ENCODE measurements at places on chromosomes 3 and 15.

GRCh38 chr15:70701891-70702568, 61.3 kb downstream of the UACA start:
- no peak for DNase-seq

DNA sequence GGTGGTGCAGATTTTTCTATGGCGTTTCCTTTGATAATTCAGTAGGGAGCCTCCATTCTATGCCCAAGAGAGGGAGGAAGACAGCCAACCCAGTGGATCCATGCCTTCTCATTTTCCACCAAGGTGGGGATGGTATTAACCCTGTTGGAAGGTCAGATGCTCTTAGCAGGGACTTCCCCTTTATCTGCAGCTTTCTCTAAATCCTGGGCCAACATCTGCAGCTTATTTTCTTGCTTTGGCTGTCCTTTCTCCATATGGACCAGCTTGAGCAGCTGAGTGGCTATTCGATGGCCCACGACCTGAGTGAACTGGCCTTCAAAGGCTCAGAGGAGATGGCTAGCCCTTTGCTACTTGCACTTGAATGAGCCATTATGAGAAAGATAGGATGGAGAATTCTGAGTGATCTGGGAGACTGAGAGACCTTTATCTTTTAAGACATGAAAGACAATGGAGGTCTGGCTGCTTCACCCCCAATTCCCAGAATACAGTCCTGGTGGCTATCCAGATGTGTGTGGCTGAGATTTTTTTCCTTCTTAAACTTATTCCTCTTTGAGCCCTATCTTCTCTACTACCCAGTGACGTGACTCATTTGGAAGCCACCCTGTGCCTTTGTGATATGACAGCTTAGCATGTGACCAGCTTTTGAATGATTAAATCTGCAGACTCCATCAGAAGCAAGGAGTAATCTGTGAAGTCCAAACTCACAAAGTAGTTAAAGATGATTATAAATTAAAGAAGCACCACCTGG, 39.6 kb upstream of the TRAK1 start:
- DNase-seq: no peak

DNA sequence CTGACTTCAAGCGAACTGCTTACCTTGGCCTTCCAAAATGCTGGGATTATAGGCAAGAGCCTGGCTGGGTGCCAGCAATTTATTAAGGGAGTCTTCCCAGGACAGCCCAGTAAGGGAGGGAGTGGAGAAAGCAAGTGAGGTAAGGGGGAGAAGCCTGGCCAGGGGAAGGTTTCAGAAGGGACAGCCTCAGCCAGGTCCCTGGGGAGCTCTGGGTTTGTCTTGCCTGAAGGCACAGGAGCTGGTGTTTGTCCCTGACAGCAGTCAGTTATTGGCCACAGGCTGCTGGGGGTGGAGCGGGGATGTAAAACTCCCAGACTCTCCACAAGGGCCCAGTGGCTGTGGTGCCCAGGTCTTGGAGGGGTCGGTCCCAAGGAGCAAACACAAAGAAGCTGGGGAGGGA, 33.0 kb upstream of the CDCP1 start:
- DNase-seq: no peak

DNA sequence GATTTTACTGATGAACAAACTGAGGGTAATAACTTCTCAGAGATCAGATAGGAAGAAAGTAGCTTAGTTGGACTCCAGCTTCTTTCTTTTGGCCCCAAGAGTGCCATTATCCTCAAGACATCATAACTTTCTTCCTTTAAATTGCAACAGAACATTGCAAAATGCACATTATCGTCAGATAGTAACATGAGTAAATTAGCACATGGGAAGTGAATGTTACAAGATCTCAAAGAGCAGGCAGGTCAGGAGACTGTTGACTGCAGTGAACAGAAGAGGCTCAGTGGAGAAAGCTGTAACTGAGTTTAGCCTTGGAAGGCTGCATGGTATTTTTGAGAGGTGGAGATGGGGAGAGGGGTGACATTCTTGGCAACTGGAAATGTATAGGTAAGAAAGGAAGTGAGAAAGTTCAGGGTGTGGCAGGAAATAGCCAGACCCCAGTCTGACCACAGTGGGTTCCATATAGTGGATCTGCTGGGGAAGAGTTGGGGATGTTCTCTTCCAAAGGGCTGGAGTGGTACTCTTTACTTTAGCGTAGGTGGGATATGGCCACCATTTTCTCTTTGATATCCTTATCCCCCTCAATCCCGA, 307.7 kb downstream of the RPLP1 start:
- DNase-seq: no peak

DNA sequence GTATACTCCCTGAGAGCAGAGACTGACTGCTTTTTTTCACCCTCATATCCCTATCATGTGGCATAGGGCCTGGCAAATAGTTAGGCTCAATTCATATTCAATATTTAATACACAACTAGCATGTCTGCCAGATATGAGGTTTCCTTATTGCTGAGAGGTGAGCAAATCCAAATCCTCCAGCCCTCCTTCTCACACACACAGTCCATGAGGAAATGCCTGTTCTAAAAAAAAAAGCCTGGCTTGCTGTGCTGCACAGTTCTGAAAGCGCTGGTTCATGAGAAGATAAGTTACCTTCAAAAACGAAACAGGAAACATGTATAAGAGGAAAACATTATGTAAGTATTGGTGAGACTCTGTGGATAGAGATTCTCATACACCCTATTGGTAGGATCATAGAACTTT, 15.5 kb upstream of the ACAP2 start:
- DNase-seq: no peak

- no peak for DNase-seq
Measured at GRCh38 chr3:192860454-192860853, 57.2 kb downstream of the MB21D2 start.

- no peak for DNase-seq
Measured at GRCh38 chr15:56844892-56845291, 73.6 kb upstream of the TCF12 start.

- no peak for DNase-seq
Measured at GRCh38 chr3:102032491-102033383, 183.4 kb downstream of the NFKBIZ start.

- DNase-seq: peak; percentile 45
Measured at GRCh38 chr3:70120357-70120966, 120.9 kb downstream of the SAMMSON start.

GRCh38 chr15:85329561-85330422, 50.6 kb upstream of the AKAP13 start:
- DNase-seq: peak; percentile 16

DNA sequence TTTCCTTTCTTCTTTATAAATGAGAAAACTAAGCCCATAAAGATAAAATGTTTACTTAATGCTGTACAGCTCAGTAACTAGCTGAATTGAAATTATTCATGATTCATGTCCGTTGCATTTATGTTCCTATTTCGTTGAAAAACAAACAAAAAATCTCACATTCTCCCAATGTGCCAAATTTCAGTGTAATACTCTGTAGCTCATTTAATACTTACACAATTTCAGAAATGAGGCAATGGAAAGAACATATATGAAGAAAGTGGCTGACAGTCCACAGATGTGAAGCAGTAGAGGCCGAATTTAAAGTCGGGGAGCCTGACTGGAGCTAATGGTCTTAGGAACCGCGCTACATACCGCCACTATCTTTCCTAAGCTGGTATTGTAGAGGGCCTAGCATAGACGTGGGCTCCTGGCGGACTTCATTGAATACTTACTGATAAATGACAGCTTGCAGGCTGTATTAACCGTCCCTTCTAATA, 651 bp downstream of the PLSCR2 start:
- DNase-seq: no peak

DNA sequence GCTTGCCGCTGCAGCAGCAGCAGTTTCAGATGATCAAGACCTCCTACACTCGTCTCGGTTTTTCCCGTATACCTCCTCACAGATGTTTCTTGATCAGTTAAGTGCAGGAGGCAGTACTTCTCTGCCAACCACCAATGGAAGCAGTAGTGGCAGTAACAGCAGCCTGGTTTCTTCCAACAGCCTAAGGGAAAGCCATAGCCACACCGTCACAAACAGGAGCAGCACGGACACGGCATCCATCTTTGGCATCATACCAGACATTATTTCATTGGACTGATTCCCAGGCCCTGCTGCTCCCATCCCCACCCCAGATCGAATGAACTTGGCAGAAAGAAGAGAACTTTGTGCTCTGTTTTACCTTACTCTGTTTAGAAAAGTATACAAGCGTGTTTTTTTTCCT, 17.6 kb downstream of the CALML4 start:
- DNase-seq: no peak

- no peak for DNase-seq
Measured at GRCh38 chr15:46127361-46127874, 492.6 kb downstream of the SQOR start.

GRCh38 chr3:7305561-7305960, 444.6 kb downstream of the GRM7 start:
- no peak for DNase-seq

- DNase-seq: no peak
Measured at GRCh38 chr3:64163755-64164148, 61.5 kb downstream of the PRICKLE2 start.

DNA sequence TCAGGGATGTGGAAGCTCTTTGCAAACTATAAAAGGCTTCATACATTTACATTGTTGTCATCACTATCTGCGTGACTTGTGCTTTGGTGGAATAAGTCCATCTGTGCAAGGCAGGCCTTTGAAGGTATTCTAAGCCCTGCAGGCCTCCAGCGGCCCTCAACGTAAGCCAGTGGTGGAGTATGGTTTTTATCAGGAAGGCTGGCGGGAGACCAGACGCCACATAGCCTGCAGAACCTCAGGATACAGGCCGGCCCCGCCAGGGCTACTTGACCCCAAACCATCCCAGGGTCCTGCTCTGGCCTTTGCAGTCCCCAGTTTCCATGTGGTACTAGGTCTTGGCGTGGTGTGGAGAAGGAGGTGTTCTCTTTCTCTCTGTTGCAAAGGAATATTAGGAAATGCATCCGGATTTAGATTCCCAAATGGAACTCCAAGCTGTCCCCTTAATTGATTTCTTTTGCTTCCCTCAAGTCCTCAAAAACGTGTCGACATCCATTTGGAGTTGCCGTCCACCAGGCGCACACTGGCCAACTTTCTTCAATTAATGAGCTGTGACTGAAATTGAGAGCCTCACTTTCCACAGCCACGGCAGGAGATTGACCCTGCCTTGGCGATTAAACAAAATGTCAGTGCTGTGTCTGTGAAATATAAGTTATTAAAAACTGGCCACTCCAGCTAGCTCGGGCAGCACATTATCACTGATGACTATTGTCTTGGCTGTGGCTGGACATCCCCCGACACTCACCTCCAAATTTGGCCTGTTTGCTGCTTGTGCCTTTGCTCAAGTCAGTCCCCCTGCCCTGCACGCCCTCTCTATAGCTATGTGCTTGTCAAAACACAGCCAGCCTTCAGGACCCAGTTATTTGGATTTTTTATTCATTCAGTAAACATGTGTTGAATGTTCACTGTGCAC, 239.8 kb upstream of the TLE3 start:
- DNase-seq: no peak

DNA sequence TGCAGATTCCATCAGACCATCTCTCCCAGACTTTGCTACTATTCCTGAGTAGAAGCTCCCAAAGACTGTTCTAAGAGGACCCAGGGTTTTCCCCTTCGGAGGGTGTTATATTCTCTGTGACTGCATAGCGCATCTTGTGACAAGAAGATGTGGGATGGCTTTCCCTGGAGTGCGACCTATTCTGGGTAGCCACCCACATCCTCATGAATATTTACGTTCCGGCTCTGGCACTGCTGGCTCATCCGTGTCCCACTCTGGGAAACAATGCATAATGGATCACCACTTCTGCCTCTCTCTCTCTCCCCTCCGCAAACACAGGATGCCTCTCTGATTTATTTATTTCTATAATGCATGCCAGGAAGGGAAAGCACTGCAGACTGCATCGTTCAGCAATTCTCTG, 166.1 kb downstream of the PYDC2 start:
- DNase-seq: peak; percentile 63

DNA sequence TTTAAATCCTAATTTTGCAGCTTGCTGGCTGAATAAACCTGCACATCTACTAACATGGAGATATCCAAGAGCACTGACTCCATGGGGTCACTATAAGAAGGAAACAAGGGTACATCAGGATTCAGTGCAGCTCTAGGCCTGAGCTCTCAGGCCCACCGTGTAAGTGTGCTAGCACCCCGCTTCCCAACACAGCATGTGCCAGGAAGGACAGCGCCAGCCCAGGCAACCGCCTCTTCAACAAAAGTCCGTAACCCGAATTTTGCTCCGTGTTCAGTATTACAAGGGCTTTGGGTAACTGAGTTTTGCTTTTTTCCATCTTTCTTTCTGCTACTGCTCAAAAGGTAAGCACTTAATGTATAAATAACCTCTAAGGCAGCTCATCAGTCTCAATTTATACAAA, 89.8 kb downstream of the LRIG1 start:
- DNase-seq: no peak

DNA sequence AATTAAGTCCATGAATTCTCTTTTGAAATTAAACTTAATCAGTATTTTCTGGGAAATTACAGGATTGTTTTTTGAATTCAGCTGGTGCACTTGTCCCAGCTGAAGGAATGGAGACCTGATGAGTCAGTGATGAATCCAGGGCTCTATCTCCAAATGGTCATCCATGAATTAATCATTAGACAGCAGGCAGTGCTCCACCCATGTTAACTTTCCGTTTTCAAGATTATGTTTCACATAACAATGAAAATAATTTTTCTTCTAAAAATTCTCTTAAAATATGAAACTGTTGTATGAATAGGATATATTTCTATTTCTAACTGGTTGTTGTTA, 13.9 kb upstream of the PAQR9 start:
- DNase-seq: no peak

All from head of caudate nucleus (tissue), 42 donors.